ENCODE measurements at places on chromosomes 5 and 9.

DNA sequence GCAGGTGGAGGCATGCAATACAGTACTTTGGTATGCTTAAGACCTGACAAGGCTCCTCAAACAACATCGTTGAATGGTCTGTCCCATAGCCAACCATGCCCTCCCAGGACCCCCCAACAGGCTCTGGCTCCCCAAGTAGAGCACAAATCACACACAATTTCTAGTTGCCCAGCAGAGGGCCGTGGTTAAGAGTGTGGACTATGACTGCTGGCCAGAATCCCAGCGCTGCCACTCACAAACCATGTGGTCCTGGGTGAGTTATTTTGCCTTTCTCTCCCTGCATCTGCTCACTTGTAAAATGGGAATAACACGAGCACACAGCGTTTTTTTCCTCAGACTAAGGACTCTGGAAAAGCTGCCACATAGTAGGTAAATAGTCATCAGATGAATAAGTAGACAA is 6.5 kb downstream of the CKMT2 start:
- no peak for DNase-seq

GRCh38 chr9:130660683-130661450 is 3.5 kb upstream of the PRDM12 start:
- no peak for DNase-seq

GRCh38 chr5:122639033-122639432 is 135.8 kb upstream of the SNX2 start:
- no peak for DNase-seq

DNA sequence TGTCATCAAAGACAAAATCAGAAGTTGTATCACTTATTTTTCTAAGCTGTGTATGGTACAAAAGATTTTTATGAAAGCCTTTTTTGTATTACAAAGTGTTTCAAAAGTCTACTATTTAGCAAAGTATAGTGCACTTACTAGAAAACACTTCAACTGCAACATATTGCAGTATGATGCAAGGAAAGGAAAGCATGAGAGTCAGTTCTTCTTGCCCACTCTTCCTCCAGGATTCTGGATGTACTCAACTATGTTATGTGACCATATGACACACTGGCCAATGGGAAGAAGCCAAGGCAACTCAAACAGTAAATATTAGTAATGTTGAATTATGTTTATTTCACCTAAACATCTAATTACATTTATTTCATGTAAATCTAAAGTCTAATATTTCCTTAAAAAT is 49.5 kb upstream of the TYRP1 start:
- DNase-seq: no peak

GRCh38 chr9:135077497-135078200 is 9.8 kb upstream of the OLFM1 start:
- DNase-seq: no peak

DNA sequence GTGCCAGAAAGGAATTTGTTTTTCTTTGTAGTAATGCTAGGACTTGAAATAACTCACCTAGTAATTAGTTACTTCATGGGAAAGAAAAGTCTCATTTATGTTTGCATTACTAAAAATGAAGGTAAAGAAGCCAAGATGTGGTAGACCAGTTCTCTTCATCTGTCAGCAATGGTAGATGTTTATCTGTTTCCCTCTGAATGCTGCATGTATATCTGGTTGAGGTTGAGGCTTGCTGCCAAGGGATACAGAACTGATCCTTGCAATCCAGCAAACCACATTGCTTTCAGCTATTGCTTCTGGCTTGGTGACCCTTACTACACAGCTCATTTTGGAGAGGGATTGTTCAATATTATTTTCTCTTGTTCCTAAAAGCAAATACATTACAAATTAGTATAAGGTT is 73.6 kb downstream of the ZNF474 start:
- DNase-seq: no peak

DNA sequence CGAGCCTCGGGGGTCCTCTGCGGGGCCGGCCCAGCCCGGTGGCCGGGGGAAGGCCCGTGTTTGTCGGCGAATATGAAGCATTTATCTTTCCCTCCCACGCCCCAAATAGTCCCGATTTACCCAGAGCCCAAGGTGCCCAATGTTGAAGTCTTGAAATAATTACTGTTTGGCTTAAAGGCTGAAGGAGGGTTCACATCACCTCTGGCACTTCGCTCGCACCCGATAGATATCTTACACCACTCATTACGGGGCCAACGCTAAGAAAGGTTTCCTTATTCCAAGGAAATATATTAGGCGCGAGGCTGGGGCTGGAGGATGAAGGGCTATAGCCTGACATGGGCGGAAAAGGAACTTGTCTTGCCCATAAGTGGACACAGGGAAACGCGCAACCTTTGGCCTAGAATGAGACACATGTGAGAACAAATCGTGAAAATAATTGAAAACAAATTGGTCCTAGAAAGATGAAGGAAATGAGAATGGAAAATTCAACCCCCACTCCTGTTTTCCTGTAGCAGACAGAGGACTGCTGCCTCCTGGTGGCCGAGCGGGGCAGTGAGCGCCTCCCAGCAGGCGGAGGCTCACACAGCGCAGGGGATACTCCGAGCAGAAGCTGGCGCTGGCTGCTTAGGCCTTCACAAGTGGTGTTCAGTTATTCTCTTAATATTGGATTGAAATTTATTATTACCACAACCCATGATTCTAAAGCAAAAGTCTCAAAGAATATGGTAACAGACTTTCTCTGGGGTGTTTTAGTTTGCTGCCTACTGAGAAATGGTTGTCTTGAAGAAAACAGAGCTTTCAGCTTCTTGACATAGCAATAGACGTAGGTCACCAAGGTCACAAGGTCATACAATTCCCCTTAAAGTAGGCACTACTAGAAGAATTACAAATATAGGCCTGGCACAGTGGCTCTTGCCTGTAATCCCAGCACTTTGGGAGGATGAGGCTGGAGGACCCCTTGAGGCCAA is 7.9 kb downstream of the CCL21 start:
- DNase-seq: peak; percentile 21

- DNase-seq: no peak
These were observed 74.2 kb downstream of the C9orf152 start for GRCh38 chr9:110133608-110134210.

- DNase-seq: no peak
These were observed 60.4 kb downstream of the FREM1 start for GRCh38 chr9:14849851-14850250.

Measured in cortex of kidney (tissue), 1 donor.